ENCODE measurements at places on chromosomes 1 and 21. TPM values are rescaled to one million over a fixed set of nuclear protein-coding genes. Genes with fewer than 3 reads are reported as not detected.

Gene S100A1
- polyA plus RNA-seq, result 11.6 TPM

Gene TXLNA
- polyA plus RNA-seq, result 30.8 TPM

Gene MYBPH
- polyA plus RNA-seq, result 534 TPM

Gene NEXN
- polyA plus RNA-seq, result 228 TPM

Gene GRIK3
- polyA plus RNA-seq, result 0.50 TPM

Gene FAM72C
- polyA plus RNA-seq, result not detected

- DNase-seq, result no peak
These were observed 56.4 kb upstream of the PTGFR start for GRCh38 chr1:78434351-78434750.

DNA sequence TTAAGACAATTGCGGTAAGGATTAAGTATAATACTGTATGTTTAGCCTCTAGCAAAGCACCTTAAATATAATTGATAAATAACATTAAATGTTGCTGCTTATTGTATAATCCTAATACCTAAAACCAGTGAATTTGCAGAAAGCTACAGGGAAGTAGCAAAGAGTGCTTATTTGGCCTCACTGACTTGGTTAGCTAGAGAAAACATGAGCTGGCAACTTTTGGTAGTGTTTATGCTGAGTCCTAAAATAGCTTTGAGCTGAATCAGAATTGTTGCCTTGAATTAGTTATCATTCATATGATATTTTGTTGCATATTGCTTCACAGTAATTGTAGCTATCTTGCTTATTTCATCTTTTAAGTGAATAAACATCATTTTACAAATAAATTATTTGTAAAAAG is 3.5 kb downstream of the TRIM67 start:
- DNase-seq, result no peak

GRCh38 chr1:41363591-41364320 is 2.5 kb downstream of the FOXO6 start:
- no peak for DNase-seq

DNA sequence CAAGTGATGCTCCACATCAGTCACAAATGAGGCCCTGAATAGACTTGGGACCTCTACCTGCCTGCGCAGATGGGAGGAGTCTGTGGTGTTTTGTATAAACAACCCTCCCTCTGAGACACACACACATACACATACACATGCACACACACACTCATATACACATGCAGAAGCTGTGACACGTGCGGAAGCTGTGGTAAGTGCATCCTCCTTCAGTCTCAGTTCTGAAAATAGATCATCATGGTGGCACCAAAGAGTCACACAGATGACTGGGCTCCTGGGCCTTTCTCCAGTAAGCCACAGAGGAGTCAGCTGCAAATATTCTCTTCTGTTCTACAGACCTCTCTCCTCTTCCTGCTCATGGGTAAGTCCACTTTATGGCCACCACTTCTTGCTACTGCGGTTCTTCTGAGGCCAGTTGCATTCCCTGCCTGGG is at the start of gene LY9:
Gene LY9 (plus strand): TSS at position 224 of the 433 bp plus-strand sequence. CDS start 14 bp downstream, at position 238.
- no peak for DNase-seq

GRCh38 chr21:44418108-44418875 is 37.0 kb upstream of the LRRC3 start:
- no peak for DNase-seq

- DNase-seq, result peak; percentile 44
These were observed 13.1 kb downstream of the S100A10 start for GRCh38 chr1:151980287-151981177.

DNA sequence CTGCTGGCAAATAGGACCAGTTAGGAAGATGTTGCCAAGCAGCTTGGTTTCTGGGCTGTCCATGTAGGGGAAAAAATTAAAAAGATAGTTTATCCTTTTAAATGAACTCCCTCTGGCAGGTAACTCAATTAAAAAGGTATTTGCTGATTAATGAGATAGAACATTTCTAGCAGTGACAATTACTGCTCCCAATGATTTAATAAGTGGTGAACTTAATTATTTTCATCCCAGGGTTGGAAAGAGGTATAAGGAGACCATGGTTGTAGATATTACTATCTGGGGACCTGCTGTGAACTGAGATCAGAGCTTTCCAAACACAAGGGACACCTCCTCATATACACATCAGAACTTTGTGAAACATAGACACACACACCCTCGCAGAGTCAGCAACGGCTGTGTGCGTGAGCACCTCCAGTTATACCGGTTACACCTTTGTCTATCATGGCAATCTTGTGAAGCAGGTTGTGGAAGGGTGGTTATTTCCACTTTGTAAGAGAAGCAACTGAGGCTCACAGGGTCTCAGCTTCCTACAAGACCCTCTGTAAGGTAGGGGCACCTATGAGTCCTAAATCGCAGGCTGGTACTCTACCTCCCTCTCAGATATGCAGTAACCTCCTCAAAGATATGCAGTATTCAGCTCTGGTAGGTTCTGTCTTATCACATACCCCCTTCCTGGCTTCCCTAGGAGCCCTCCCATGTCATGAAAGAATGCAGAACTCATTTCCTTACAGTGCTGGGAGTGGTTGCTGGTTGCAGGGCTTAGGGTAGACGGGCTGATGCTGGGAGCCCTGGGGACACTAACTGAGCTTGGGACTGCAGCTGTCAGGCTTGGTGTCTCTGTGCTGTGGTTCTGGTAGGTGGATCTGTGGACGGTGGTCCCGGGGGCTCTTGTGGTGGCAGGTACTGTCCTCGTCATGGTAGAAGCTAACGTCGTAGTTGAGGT is 18.5 kb upstream of the MAGOH start:
- no peak for DNase-seq

DNA sequence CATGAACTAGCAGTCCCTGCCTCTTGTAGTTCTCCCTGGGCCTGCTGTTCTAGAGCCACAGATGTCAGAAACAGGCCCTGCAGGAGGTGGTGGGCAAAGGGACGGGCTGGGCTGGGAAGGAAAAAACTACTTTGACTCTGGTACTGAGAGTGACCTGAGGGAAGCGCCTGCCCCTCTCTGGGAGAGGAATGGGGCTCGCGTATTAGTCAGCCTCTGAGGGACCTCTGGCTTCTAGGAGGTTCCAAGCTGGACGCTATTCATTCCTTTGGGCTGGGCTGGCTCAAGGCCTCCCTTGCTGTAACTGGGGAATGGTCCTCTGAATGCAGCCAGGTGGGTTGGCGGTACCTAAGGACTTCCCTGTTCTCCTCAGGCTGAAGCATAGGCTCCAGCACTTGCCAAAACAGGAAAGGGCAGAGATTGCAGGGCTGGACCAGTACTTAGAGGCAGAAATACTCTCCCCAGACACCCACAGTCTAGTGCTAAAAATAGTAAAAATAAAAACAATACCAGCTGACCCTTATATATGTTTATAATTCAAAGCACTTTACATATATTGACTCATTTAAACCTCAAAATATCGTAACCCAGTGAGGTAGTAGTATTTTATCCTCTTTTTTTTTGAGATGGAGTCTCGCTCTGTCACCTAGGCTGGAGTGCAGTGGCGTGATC is 7.1 kb downstream of the POMGNT1 start:
- no peak for DNase-seq

DNA sequence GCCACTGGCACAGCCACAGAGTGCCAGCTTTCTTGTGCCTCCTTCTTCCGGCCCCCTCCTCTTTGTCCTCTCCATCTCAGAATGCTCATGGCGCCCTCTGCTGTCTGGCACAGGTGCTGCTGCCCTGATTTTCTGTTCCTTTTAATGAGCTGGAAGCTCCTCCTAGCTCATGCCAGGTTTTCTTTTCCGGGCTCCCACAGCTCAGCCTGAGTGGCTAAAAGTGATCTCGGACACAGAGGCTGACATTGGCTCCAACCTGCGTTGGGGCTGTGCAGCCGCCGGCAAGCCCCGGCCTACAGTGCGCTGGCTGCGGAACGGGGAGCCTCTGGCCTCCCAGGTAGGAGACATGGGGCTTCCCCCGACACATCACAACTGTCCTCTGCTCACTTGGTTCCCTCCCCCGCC is 18.7 kb downstream of the CNTN2 start:
- peak; percentile 78 for DNase-seq

GRCh38 chr1:20726932-20727745 is 5.4 kb downstream of the SH2D5 start:
- DNase-seq, result no peak

DNA sequence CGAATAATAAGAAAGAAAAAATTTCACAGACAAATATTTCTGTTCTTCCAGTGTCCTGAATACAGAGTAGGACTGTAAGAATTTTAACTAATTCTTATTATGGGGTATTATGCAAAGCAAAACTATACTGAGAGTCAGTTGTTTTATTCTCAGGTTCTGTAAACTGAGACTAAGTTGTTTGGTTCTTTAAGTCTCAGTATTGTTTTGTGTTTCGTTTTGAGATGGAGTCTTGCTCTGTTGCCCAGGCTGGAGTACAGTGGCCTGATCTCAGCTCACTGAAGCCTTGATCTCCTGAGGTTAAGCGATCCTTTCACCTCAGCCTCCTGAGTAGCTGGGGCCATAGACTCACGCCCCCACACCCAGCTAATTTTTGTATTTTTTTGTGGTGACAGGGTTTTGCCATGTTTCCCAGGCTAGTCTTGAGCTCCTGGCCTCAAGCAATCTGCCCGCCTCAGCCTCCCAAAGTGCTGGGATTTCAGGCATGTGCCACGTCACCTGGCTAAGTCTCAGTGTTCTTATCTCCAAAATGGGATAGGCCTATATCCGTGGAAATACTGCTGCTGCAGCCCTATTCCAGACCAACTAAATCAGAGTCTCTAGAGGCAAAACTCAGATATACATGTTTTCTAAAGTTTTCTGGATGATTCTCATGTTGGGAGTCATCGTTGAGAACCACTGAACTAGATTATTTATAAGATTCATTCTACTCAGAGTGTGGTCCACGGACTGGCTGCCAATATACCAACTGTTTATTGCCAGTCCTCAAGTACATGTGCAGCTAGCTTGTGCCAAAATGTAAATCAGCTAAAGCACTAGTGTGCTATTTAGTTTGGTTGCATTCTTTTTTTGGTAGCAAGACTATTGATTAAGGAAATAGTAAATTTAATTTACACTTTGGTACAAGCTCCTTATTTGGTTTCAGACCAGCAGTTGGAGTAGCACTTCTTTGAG is 116.6 kb downstream of the HS2ST1 start:
- DNase-seq, result no peak

- no peak for DNase-seq
These were observed 117.1 kb downstream of the DSCAM start for GRCh38 chr21:40729761-40730425.

DNA sequence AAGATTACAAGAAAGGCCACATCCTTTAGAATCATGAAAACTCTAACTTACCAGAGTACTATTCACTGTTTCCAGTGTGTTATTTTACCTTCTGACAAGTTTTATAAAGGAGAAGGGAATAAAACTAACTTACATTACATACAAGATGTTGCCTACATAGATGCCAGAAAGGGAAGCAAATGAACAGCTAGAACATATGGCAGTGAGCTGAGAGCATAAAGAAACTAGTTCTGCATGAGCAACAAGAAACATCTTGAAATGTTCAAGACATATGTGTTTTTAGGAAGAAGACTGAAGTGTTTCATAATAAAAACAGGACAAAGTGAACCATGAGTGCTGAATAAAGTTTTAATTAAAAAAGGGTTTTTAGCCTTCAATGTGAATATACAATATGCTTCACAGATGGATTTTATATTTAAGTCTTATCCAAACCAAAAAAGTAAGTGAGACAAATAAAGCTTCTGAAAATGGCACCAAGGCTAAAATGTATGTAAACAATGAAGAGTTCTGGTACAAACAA is 39.4 kb downstream of the SLC5A9 start:
- no peak for DNase-seq

GRCh38 chr1:31062867-31063380 is 2.6 kb downstream of the PUM1 start:
- no peak for DNase-seq

GRCh38 chr1:157540160-157540748 is 12.1 kb downstream of the FCRL5 start:
- DNase-seq, result no peak

- no peak for DNase-seq
These were observed 4.4 kb downstream of the KIF17 start for GRCh38 chr1:20713440-20713839.

GRCh38 chr21:21366277-21366676 is 368.1 kb downstream of the NCAM2 start:
- no peak for DNase-seq

DNA sequence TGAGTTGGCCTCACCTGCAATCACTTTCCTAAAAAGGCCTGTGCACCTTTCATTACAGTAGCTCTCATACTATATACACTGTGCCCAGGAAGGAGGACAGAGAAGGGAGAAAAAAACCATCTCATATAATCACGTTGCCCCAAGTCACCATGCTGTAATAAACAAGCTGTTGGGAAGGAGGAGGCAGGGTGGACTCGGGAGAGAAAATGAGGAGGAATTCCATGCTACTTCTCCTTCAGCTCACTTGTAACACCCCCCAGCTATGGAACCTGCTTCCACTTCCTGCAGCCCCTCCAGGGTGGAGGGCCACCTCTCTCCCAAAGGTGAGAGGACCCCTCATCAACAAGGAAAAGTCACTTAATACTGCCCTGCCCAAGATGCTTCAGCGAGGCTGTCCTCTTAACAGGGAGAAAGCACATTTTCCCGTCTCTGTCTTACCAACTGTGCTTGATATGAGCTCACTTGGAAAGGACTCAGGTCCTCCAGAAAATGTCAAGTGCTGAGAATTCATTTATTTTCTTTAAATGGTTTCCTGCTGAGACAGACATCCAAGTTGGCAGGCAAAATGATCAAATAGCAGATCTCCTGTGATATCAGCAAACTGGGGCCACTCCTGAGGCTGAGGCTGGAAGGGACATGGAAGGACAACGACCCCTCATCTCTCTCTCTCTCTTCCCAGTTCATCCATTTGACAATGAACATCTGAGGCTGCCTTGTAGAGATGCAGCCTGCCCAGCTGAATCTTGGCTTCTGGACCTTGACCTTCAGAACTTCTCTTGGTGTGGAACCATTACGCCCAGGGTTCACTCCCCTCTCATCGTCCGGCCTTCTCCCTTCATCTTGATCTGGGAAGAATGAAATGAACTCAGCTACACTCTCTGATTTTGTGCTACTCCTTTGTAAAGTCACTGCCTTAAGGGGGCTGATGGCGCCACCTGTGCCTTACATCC is 54.0 kb downstream of the CAPN9 start:
- no peak for DNase-seq

DNA sequence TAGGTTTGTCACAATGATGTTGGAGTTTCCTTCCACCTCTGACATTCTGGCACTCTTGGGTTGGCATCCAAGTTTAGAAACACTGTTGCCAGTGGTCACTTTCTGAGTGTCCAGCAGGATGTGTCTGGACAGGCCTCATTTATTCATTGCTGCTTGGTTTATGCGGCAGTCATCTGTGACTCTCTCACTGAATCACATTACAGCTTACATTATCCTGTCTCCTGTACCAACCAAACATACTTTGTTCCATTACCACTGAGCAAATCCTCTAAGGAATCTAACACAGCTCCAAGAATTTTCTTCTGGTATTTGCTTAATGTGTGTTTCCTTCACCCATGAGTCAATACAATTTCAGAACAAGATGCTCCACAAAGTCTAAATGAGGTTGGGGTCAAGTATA is 19.9 kb downstream of the SGIP1 start:
- no peak for DNase-seq

DNA sequence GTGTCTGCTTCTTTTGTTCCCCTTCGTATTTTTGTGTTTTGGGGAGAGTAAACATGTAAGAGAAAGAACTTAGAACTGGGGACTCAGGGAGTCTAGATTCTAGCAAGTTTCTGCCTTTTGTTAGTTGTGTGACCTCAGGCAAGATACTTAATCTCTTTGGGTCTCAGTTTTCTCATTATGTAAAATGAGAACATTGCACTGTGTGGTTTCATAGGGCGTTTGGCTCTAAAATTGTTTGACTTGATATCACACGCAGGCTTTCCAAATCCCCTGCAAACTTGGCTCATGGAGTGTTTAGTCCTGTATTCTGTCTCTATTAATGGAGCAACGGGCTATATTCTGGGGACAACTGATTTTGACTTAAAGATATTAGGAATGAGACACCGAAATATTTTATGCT is 57.7 kb downstream of the NTNG1 start:
- no peak for DNase-seq

- no peak for DNase-seq
These were observed 147.5 kb downstream of the PTPRU start for GRCh38 chr1:29383746-29384371.

All from hindlimb muscle (tissue), 1 donor.